T-helper 1 cell (primary cell): ENCODE measurements at places on chromosomes 6 and 20.

DNA sequence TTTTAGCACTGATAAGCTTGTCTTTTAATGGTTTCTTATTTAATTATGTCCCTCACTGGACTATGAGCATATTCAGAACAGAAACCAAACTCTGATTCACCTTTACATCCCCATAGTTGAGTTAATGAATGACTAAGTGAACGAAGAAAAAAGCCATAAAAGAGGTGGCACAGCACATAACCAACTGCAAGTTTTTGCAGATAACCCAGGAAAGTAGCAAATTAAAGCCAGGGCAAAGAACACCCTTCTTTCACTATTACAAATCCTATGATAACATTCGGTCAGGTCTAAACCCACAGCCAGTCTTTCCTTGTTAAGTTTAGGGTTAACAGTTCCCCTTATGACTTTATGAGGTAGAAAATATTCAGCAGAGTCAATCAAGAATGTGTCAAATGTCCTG is 102.7 kb downstream of the RIN2 start:
- DNase-seq: no peak

GRCh38 chr6:138559143-138559542 is 59.8 kb upstream of the NHSL1 start:
- DNase-seq: no peak

DNA sequence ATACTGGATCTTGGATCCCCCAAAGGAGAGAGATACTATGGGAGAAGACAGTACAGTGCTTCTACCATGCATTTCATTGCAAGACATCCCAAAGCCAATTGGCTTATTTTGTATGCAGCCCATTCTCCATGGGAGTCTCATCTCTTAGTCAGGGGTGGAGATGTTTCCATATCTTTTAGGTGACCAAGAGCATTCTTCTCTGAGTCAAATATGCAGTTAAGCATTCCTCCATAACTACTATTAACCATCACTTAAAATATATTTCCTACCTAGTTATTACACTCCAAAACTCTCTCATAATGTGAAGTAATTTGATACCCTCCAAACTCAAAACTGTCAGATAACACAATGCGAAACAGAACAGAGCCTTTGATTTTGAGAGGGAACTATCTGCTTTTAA is 542.6 kb downstream of the HDGFL1 start:
- DNase-seq: no peak

DNA sequence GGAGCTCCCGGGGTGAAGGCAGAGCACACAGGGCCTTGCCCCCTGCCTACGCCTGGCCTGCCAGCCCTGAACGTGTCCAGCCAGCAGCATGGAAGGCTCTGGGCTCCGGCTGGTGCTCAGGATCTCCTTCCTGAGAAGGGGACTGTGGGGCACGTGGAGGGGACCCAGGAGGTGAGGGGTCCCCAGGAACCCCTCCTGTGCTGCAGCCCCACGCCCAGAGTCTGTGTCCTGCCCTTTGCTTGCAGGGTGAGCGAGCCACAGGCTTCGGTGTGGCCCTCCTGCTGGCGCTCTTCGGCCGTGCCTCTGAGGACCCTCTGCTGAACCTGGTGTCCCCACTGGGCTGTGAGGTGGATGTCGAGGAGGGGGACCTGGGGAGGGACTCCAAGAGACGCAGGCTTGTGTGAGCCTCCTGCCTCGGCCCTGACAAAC is 22.3 kb downstream of the NPEPL1 start:
- DNase-seq: no peak

DNA sequence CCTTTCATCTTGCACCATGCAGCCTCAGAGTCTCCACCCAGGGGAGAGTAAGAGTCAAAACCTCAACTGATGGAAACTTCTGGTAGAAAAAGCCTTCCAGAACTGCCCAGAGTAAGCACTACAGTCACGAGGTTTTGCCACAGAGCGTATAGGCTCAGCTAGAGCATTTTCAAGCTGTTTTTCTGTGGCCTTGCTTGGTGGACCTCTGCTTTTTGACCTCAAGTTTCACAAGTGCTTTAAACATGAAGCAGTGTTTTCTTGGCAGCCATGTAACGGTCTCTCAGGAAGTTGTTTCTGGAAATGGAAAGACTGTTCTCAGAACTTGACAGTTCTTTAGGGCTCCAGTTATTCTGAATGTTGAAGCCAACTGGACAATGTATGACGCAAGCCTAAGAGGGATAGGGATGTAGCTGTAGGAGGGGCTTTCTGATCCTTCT is 146.5 kb downstream of the ZDHHC14 start:
- DNase-seq: no peak

GRCh38 chr6:160945516-160946177 is 45.9 kb upstream of the MAP3K4 start:
- no peak for DNase-seq

GRCh38 chr6:161996783-161997182 is 722.9 kb upstream of the AGPAT4 start:
- DNase-seq: no peak

DNA sequence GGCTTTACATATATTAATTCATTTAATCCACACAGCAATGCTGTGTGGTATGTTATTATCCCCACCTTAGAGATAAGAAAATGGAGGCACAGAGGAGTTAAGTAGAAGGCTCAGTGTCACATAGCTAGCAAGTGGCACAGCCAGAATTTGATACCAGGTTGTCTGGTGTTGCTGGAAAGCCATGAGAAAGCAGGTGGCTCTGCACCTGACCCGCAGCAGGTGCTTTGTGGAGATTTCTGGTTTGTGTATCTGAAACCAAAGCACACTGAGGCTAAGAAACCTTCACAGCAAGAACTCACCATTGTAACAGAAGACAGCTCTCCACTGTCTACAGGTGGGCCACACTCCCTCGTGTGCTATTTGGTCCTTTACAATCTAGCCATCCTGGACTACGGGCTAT is 7.5 kb downstream of the ELMO2 start:
- DNase-seq: no peak

GRCh38 chr6:126724821-126725220 is 384.9 kb downstream of the CENPW start:
- no peak for DNase-seq

GRCh38 chr6:87095087-87095509 is at the start of gene CGA:
TSS of gene CGA (minus strand) at chr6:87095106. CDS start at chr6:87088200, 6,906 bp downstream.
- DNase-seq: no peak

- no peak for DNase-seq
Observed at GRCh38 chr6:117676577-117677218, 1.4 kb downstream of the NUS1 start.

DNA sequence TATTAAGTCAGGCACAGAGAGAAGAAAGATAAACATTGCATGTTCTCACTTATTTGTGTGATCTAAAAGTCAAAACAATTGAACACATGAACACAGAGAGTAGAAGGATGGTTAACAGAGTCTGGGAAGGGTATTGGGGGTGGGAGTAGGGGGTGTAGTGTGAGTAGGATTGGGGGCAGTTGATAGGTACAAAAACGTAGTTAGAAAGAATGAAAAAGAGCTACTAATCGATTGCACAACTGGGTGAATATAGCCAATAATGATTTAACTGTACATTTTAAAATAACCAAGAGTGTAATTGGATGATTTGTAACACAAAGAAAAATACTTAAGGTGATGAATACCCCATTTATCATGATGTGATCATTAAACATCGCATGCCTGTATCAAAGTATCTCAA is 333.3 kb downstream of the HAO1 start:
- no peak for DNase-seq

DNA sequence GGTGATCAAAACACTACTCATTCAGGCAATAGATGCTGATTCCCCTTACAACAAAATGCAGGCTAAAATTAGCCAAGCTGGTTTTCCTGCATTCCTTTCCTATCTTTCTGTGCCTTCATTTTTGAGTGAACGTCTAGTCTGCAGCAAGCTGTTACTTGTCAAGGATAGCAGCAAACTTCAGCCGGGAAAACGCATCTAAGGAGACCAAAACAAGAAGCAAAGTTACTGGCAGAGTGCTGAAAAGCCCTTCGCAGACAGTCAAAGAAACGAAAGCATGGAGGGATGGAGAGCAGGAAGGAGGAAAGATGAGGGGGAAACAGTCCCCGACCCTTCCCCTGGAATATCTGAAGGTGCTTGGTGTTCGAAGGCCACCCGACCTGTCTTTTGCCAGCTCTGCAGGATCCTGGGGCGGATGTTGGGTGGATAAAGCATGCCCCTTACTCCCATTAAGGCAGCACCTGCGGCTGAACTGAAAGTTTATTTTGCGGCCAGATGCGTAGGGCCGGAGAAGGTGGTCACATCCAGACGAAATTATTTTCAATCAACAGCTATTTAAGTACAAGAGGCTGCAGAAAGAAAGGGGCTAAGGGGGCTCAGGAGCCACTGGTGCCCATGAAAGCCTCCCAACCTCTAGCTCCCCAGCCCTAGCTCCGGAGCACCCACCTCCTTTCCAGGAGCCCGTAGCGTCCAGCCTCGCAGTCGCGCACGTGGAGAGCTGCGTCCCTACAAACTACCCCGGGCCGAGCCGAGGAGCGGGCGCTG is 538 bp downstream of the FERMT1 start:
- DNase-seq: no peak

- no peak for DNase-seq
Observed at GRCh38 chr20:52405986-52406385, 214.4 kb upstream of the ZFP64 start.

GRCh38 chr6:11044712-11045167 is 635 bp upstream of the ELOVL2 start:
- no peak for DNase-seq

- no peak for DNase-seq
Observed at GRCh38 chr6:86456821-86457220, 480.5 kb upstream of the HTR1E start.

DNA sequence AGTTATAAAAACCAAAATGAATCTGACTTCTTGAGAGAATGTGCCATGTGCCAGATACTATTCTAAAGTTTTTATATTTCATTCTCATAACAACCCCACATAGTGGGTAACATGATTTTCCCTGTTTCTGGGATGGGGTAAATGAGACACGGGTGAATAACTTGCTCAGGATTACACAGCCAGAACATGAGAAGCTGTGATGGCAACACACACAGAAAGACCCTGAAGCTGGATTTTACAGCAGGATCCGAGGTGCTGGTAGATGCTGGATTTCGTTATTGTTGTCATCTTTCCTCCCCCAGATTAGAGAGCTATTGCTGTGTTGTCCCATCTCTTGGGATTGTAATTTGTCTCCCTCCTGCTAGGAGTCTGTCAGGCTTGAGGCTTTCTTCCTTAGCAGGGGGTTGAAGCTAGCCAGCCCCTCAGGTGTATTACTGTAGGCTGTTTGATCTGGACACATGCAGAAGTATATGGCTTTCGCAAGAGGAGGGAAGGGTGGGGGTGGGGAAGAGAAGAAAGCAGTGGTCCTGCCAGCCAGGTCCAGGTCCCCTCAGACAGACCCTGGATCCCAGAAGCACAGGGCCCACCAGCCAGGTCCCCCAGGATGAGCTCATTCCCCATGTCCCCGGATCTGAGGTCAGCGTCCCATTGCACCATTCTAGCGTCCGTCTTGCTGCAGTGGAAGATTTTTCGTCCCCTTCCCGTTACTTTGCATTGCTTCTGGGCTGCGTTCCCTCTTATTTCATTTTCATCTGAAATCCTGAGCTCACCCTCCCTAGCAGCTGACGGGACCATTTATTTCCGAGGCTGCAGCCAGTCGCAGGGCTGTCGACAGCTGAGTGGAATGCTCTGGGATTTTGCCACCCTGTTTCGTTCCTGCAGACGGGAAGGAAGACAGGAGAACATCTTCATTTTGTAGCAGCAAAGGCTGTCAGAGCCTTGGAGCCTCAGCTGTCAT is 7.3 kb upstream of the KCNG1 start:
- no peak for DNase-seq

- DNase-seq: no peak
Observed at GRCh38 chr20:43238833-43239232, 49.1 kb upstream of the PTPRT start.

GRCh38 chr6:7673063-7673536 is 52.8 kb upstream of the BMP6 start:
- DNase-seq: no peak

DNA sequence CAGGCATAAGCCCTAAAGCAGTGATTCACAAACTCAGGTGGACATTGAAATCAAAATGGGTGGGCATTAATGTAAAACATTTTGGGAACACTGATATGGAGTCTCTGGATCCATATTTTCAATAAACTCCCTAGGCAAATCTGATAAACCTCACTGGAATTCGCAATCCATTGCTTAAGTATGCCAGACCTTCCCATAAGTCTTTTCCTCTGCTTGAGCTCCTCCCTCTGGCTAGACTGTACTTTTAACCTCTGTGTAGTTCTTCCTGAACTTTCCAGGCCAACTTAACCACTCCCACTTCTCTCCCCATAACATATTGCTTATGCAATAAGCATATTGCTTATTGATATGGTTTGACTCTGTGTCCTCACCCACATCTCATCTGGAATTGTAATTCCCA is 629.7 kb upstream of the IMPG1 start:
- no peak for DNase-seq

DNA sequence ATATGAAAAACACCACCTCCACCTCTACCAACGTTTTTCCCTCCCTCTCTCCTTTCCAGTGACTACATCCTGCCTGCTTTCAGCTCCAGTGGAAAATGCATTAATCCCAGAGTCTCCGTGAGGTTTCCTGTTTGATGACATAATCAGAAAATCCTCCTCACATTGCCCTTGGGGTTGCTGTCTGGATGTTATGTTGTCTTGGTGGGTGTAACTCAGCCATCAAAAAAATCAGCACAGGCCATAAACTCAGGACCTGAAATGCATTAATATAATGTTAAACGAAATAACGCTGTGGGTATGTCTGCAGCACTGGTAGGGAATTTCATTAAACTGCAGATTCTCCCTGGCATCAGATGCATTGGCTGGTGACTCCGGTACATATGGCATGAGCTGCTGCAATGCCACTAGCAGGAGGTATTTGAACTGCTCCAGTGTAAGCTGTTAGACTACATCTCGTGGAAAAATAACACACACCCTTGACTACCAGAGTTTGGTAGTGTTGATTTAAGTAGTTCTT is 297.8 kb downstream of the PRL start:
- DNase-seq: no peak

- no peak for DNase-seq
Observed at GRCh38 chr6:83758533-83758932, 49.6 kb upstream of the SNAP91 start.

DNA sequence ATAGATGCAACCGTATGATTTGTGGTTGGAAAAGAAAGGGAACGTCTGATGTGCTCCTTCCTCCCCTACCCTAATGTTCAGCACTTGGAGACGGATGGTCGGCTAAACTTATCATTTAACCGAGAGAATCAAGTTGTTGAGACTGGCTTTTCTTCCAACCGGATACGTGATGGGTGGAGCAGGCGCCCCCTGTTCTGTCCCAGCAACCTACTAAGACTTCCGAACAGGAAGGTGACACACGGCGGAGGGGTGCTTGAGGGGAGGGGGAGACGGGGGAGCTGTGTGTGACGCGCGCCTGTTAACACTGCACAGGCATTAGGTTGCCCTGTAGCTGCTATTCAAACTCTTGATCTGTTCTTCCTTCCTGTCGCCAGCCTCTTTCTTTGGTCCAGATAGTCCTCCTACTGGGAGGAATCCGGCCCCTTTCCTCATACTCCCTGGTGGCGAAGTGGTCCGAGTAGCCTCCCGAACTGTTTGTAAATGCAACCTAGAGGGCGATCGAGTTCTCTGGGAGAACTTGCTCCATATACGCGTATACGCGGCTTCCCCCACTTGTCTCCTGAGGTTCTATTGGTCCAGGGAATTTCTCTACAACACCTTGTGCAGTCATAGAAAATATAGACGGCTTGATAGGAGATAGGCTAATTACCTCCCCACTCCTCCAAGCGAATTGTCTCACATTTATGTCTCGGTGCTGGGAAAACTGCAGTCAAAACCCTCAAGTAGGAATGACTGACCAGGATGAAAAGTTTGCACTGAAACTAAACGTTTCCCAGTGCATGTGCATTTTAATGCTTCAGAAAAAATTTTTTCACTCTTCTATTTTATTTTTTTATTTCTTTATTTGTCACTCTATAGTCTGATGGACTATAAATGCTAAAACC is 126.0 kb upstream of the SLC2A12 start:
- peak; percentile 67 for DNase-seq
